ENCODE measurements at places on chromosomes 5 and 9.
A peak's percentile ranks its signal among the peaks of the same experiment; 100 is the strongest.

DNA sequence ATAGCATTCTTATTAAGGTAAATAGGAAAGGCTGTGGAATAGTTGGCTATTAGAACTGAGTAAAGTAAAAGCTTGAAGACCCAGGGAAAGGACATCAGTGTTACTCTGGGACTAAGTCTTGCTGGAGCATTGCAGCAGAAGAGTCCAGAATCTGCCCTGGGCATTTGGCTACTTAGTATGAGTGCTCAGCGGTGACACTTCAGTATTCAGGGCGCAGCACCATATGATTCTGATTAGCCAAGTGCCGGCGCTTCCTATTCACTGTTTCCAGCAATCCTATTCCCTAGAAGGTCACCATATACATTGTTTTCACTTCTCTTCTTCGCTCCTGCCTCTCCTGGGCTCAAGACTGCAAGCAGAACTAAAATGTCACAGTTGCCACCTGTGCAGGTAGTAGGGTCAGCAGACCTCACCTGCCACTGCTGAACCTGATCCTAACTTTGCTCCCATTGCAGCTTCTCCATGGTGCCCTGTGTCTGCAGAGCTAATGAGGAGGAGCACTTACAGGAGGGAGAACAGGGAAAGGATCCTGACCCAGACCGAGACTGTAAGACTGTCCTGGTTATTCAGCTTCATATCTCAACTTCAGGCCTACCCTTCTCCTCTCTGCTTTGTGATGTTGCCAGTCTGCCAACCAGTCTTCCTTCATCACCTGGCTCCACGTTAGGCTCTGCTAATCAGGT, 313.6 kb upstream of the PIK3R1 start:
- DNase-seq, result no peak

DNA sequence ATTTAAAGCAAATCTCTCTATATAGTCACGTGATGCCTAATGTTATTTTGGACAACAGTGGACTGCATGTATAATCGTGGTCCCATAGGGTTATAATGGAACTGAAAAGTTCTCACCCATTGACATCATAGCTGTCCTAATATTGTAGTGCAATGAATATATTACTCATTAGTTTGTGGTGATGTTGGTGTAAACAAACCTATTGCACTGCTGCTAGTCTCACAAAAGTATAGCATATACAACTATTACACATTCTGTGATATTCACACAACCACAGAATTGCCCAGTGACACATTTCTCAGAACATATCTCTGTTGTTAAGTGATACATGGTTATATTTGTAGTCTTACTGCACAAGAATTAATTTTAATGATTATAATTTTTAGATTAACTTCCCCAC, 37.7 kb downstream of the IPO11 start:
- no peak for DNase-seq

DNA sequence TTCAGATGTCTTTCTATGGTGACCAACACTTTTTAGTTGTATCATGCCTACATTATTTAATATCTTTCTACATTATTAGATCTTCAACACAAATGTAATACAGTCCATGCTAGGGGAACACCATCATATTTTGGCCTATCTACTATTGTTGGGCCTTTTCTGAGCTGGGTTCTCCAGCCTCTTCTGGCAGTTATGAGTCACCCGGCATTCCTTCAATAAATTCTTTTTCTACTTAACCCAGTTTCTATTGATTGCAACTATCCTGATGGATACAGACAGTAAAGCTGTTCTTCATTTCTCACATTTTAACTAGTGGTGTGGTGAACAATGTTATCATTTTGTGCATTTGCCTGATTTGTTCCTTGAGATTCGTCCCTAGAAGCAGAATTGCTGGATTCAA, 529.3 kb downstream of the BNC2 start:
- DNase-seq, result no peak

- no peak for DNase-seq
These were observed 396.9 kb downstream of the ENC1 start for GRCh38 chr5:74243634-74244033.

GRCh38 chr5:57325678-57326397, 152.0 kb downstream of the GPBP1 start:
- DNase-seq, result no peak

- DNase-seq, result no peak
These were observed 11.7 kb downstream of the DOCK2 start for GRCh38 chr5:169648725-169649310.

DNA sequence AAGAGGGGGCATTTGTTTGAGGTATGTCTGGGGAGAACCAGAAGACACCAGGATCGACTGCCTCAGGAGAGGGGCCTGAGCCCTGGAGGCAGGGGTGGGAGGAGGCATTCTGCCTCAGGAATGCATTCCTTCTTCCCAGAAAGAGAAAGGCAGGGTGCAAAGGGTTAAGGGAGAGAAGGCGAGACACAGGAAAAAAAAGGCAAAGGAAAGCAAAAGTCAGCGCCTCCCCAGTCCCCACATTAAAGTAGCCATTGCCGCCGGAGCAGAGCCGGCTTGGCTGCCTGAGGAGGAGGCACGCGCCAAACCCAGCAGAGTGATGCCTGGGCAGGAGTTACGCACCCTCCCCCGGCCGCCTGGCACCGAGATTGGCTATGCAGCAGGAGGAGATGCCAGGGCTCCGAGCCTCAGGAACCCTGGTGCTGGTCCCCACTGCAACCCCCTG, 123.8 kb upstream of the PHYKPL start:
- DNase-seq, result peak; percentile 53

- DNase-seq, result no peak
These were observed 9.5 kb downstream of the SH3PXD2B start for GRCh38 chr5:172444626-172445365.

DNA sequence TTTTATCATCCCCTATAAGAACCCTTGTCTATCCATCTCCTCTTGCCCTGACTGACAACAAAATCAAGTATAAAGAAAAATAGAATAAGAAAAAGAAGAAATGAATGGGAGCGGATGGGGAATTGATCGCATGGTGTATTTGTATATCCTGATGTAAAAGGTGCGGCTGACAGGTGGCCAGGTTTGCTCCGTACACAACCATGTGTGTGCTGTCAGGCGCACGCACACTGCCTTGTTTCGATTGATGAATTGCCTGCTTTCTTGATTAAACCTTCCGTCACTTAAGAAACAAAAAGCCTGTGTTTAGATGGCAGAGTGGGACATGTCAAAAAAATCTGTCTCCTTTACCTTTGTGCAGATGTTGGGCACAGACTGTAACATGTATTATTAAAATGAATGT, 102.6 kb downstream of the MVB12B start:
- DNase-seq, result no peak

GRCh38 chr9:112785986-112786385, 35.4 kb downstream of the SNX30 start:
- no peak for DNase-seq

GRCh38 chr5:156675395-156675794, 174.7 kb upstream of the PPP1R2B start:
- no peak for DNase-seq

GRCh38 chr5:136235321-136235720, 42.4 kb upstream of the SMIM32 start:
- DNase-seq, result no peak

GRCh38 chr5:173385832-173386360, 57.7 kb upstream of the STC2 start:
- DNase-seq, result no peak

DNA sequence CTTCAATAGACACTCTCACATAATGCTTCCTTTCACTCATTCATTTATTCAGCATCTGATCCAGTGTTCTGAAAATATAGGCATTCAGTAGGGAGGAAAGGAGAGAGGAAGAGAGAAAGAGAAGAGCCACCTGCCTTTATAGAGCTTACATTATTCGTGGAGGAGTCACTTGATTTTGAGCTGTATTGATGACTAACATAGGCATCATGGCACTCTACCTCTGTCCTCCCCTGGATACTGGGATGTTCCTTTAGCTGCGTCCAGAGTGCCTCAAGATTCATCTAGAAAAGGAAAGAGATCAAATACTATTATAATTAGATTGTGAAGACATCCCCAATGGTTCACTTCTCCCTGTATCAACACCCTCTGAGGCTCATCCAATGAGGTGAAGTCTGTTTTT, 345.1 kb downstream of the SPATA31D1 start:
- no peak for DNase-seq

GRCh38 chr9:96193236-96193755, 108.7 kb downstream of the HSD17B3 start:
- no peak for DNase-seq

GRCh38 chr5:96067894-96068614, 106.4 kb upstream of the ELL2 start:
- DNase-seq, result no peak

GRCh38 chr5:78613756-78614155, 34.8 kb downstream of the LHFPL2 start:
- DNase-seq, result no peak

- no peak for DNase-seq
These were observed 187.4 kb downstream of the AGTPBP1 start for GRCh38 chr9:85554349-85554748.

DNA sequence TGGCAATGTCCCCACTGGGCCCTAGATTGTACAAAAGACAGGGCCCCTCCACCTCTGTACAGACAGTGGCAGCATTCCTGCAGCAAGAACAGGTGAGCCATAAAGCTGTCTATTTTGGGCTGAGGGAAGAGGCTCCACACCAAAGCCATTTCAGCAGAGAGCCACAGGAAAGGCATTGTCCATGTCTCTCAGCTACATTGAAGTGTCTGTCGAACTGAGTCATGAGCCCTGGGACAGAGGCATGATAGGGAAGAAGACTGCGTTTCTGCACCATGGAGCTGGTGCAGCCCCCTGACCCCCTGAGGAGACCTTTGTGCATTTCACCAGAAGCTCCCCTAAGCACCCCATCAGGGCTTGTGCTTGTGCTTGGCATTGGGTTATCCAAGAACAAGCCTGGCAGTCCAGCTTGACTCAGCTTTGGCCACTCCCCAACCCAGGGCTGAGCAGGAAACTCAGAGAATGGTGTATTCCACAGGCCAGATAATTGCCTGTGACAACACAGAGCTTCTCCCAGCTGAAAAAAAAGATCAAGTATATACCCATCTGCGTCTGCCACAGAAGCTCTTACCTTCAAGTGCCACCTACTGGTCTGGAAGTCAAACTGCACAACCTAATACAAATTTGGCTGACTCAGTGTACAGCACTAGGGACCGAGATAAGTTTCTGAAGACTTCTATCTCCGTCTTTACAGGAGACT, 5.9 kb upstream of the FRMD3 start:
- peak; percentile 21 for DNase-seq

GRCh38 chr9:99971410-99971809, 65.0 kb downstream of the STX17 start:
- DNase-seq, result no peak

GRCh38 chr5:33816791-33817190, 75.0 kb downstream of the ADAMTS12 start:
- DNase-seq, result no peak

- peak; percentile 80 for DNase-seq
These were observed 16.1 kb downstream of the LIFR start for GRCh38 chr5:38540314-38540713.

GRCh38 chr5:83608122-83608521, 112.5 kb downstream of the HAPLN1 start:
- peak; percentile 49 for DNase-seq

DNA sequence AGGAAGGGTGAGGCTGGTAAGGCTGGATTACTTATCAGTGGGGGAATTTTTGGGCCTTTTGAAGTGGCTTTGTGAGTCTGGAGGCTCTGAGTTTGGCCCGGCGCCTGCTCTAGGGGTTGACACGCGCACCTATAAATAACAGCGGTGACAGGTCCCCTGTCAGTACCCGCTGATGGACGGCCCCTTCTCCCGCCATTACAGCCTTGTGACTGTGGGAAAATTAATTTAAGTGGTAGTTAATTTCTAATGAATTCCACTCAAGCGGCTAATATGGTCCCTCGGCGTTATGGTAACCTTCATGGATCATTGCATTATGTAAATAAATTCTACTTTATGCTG, 16.5 kb downstream of the MRPL36 start:
- DNase-seq, result no peak

DNA sequence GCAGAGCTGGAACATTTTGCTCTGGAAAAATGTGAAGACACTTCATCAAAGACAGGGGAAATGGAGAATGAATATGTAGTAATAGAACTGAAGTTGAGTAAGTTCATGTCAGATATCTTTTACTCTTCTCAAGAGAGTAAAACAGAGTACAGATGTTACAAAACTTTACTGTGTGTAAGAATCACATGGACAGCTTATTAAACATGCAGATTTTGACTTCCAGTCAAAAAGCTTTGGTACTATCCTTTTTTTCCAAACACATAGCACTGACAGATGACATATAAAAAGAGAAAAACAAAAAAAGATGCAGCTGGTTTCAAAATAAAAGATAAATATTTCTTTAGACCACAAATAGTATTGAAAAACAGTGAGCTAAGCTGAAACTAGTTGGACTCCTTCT, 115.4 kb downstream of the FBN2 start:
- DNase-seq, result no peak

GRCh38 chr9:106712279-106712678, 150.7 kb upstream of the ZNF462 start:
- no peak for DNase-seq

GRCh38 chr9:120724757-120725400, 10.6 kb upstream of the MEGF9 start:
- no peak for DNase-seq

GRCh38 chr5:42242881-42243485, 180.3 kb upstream of the GHR start:
- no peak for DNase-seq

- DNase-seq, result no peak
These were observed 136.0 kb upstream of the EFNA5 start for GRCh38 chr5:107806705-107807104.

DNA sequence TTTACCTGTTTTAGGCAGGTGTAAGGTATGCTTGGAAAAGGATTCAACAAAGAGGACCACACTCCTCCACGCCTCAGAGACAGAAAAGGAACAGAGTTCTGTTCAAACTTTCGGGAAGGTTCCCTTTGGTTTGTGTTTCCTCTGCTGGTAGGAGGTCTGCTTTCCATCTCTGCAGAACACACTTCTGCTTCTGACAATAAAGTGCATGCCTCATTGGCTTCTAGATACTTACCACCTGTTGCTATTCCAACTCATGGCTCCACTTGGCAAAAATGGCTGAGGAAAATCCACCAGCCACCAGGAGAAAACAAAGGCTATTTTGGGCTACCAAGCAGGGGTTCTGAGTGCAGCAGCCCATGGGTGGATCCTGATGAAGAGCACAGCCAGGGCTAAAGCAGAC, 112.7 kb downstream of the NRG2 start:
- DNase-seq, result no peak

GRCh38 chr5:115330830-115331229, 34.4 kb upstream of the CCDC112 start:
- no peak for DNase-seq

- DNase-seq, result peak; percentile 36
These were observed 41.3 kb downstream of the CAST start for GRCh38 chr5:96703384-96703920.

DNA sequence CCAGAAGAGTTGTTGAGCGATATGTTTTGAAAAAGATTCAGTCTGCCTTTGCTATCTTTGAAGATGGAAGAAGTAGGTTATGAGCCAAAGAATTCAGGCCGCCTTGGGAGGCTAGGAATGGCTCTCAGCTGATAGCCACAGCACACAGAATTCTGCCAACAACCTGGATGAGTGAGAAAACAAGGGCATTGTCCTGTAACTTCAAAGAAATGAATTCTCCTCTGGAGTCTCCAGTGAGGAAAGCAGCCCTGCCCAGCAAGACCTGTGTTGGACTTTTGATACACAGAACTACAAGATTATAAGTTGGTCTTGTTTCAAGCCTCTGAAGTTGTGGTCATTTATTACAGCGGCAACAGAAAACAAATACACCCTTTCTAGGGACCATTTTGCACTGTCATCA, 509.9 kb upstream of the ZNF608 start:
- DNase-seq, result no peak

GRCh38 chr5:40569546-40570270, 110.0 kb upstream of the PTGER4 start:
- no peak for DNase-seq

Data from globus pallidus (tissue), 1 donor.